H9 (cell line): ENCODE measurements at places on chromosomes 12 and 14.

DNA sequence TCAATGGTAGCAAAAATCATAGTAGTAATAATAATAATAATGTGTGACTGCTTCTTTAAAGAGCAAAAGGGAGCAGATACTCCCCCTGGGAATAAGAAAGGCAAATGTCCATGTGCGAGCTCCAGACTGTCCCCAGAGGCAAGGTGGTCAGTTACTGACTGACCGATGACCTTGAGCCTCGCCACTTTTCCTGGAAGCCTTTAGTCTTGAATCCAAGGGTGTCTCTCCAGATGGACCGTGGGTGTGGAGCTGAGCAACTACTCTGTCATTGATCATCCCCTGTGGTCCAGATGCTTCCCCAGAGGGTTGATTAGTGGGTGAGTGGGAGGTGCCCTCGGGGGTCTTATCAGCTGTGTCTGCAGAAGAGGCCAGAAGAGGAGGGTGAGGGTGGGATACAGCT lies 418.5 kb upstream of the TBX3 start:
- DNase-seq = no peak

DNA sequence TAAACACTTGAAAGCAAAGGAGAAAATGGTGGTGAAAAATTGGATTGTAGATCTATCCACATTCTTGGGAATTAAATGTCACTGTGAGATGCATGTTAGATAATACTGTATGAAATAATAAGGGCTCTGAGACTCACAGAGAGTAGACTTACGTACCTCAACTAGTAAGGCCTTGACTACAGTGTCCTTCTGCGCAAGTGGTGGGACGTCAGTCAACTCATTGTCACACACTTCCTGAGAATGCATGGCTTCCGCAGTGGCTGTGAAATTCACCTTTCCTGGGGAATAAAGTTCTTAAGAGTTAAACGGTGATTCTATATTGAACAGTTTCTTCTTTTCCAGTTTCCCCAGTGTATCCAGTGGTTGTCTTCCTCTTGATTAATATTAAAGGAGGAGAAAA lies 32.6 kb upstream of the PZP start:
- DNase-seq = no peak

DNA sequence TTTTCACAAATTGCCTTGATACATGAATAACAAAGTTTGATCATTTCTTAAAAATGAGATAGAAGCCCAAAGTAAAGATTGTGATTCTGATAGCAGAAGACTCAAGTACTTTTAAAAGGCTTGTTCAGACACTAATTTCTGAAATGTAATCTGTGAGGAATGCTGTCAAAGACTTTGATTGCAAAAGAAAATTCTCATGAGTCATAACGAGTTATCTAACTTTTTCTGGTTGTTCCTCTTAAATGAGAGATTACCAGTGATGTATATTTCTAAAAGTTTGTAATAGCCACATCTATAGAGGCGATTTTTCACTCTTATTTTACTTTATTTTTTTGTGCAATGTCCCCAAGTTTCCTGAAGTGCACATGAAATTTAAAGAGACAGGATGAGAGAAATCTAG lies 7.0 kb downstream of the PYGL start:
- DNase-seq = no peak

DNA sequence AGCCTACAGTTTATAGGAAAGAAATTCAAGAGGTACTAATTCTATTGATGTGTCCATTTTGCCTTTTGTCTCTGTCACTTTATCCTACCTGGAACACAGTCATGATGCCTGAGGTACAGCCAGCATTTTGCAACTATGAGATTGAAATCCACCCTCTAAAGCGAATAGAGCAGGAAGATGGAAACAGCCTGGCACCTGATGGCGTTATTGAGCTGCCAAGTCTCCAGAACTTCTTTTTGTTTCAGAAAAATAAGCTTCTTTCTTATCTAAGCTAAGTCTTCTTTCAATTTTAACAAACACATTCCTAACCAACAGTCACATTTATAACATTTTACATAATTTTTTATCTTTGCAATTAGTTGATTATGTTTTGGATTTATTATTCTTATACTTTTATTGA lies 182.1 kb downstream of the PAWR start:
- no peak for DNase-seq

- DNase-seq = no peak
Measured at GRCh38 chr14:103656756-103657133, 27.7 kb downstream of the KLC1 start.

DNA sequence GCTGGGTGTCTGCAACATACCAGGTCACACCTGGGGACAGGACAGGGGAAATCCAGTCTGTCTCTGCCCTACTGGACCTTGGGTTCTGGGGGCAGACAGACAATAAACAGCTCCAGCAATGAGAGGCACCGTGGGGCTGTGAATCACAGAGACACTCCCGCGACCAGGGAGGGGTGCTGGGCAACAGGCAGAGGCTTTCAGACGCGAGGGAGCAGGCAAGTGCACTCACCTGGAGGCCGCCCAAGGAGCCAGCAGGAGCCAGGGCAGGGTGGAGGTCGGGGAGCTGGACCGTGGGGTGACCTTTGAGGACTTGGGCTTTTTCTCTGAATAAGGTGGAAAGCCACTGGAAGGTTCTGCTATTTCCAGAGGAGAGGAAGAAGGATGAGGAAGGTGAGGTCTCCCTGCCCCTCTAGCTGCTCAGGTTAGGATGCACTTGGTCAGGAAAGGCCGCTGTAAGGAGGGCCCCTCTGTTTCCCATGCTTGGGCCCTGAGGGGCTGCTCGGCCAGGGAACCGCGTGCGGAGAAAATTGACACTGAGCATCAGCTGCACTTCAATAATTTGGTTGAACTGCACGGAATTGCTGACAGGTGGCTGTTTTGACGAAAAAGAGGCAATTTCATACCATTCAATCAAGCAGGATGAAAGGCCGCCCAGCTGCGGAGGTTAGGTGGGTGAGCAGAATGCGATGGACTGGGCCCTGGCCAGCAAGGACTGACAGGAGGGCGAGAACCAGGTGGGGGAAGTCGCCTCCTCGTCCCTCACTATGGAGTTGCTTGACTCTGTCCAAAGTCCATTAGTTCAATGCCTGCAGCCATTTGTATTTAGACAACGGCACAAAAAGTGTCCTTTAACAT lies 42.2 kb downstream of the JAG2 start:
- no peak for DNase-seq
